CD8-positive, alpha-beta memory T cell (primary cell): ENCODE measurements at places on chromosomes 13 and 19.

DNA sequence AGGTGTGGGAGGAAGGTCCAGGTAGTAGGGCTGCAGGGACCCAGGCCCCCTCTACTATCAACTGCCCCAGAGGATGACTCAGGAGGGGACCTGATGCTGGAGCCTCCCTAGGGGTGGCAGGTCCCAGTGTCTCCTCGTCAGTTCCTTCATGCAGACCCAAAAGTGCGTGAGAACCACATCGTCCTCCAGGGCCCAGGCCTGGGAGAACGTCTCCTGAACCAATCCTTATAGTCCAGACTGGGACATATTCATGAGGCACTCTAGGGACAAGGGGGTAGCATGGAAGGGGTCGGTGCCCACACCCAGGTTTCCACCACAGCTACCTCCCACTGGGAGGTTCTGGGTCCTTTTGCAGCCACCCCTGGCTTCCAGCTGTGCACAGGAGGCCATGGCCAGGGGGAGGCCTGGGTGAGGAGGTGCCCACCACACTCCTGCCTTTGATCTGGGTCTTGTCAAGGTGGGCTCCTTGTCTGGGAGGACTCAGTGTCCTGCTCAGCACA lies 38.0 kb upstream of the TPM4 start:
- H3K36me3 ChIP-seq = no peaks in the 10 kb centered on the region
- no peak overlapping the region for H3K27ac ChIP-seq
- no peak overlapping the region for H3K4me3 ChIP-seq
- no peaks in the 10 kb centered on the region for H3K27me3 ChIP-seq

DNA sequence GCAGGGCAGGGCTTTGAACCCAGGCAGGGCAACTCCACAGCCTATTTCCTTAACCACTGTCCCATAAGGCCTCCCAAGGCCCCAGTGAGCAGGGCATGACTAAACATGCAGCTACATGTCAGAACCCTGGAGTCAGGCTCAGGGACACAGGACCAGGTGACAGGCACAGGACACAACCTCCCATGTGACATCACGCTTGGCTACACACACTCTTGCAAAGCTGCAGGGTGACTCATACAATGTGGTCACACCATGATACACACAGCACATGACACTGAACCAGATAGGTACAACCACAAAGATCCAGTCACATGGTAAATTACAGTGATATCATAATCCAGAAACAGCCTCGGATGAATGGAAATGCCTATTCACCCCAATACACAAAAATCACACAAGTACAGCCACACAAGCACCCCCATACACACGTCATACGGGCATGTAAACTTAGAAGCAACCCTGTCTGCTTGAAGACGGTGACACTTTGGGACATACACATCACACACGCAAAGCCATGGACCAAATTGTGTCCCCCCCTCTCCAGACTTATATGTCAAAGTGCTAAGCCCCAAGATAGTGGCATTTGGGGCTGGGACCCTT lies 14.5 kb downstream of the KLK4 start:
- H3K36me3 ChIP-seq = no peaks in the 10 kb centered on the region
- DNase-seq = no peak
- no peak overlapping the region for H3K27ac ChIP-seq
- H3K4me3 ChIP-seq = no peak overlapping the region

- no peak overlapping the region for H3K27ac ChIP-seq
- no peaks in the 10 kb centered on the region for H3K36me3 ChIP-seq
- H3K4me3 ChIP-seq = no peak overlapping the region
- DNase-seq = no peak
Measured at GRCh38 chr13:28725046-28725610, 6.4 kb upstream of the SLC46A3 start.

- H3K36me3 ChIP-seq = no peaks in the 10 kb centered on the region
- H3K27me3 ChIP-seq = no peaks in the 10 kb centered on the region
Measured at GRCh38 chr19:31316201-31316951, 32.9 kb downstream of the TSHZ3 start.

DNA sequence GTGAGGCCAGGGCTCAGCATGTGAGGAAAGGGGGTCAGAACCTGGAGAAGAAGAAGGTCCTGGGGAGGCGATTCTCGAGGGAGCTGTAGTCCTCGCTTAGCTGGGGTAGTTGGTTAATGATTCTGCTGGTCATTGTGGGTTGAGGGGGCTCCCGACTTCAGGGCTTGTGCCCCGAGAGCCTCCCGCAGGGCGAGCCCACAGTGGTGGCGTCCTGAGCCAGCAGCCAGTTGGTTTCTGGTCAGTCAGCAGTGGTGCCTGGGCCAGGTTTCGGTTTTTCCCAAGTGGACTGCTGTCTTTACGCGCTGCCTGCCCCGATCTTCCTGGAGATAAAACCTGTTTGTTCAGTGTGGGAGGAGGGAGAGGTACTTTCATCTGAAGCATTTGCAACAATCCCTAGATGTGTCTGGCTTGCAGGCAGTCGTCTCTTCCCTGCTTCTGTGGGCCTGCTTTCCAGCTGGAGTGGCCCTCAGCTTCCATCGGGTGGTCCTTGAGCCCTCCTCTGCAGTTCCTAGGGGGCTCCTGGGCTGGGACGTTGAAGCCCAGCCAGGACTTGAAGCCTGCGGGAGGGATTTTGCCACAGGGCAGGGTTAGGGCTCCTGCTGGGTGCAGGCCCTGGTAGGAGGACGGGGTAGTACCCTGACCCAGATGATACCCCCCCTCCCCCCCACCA lies 3.2 kb downstream of the PTBP1 start:
- peaks cover 61% of the 10 kb centered on the region for H3K4me1 ChIP-seq
- peak overlapping the region; percentile 54 for H3K27ac ChIP-seq
- peak overlapping the region; percentile 41 for H3K4me3 ChIP-seq
- no peaks in the 10 kb centered on the region for H3K27me3 ChIP-seq
- H3K36me3 ChIP-seq = peaks cover 36% of the 10 kb centered on the region

DNA sequence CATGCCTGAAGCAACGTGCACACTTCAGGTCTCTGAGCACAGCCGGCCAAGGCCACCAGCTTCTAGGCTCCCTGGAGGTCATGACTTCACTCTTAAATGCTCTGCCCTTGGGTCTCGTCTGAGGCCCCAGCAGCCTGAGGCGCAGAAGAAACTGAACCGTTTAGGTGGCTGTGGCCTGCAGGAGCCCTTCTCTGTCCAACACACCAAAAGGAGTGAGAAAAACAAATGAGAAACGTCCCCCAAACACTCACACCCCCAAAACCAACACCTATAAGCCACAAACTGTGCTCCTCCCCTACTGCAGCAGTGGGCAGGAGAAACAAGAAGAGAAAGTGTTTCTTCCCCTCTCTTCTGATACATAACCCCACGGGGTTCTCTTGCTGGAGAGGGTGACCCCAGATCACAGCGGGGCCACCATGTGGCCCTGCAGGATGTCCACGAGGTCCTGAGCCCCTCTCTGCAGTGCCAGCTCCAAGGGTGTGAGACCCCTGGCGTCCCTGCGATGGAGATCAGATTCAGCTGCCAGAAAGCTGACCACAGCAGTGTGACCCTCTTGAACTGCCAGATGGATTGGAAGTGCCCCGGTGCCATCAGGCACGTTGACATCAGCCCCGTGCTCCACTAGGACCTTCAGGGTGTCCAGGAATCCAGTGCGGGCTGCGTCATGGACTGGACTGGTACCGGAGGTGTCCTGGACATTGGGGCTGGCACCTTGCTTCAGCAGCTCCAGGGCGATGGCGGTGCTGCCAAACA lies 1.0 kb upstream of the KRI1 start:
- peaks cover 10% of the 10 kb centered on the region for H3K36me3 ChIP-seq
- H3K4me3 ChIP-seq = peak overlapping the region; percentile 96
- peak; percentile 85 for DNase-seq
- peaks cover 36% of the 10 kb centered on the region for H3K4me1 ChIP-seq

DNA sequence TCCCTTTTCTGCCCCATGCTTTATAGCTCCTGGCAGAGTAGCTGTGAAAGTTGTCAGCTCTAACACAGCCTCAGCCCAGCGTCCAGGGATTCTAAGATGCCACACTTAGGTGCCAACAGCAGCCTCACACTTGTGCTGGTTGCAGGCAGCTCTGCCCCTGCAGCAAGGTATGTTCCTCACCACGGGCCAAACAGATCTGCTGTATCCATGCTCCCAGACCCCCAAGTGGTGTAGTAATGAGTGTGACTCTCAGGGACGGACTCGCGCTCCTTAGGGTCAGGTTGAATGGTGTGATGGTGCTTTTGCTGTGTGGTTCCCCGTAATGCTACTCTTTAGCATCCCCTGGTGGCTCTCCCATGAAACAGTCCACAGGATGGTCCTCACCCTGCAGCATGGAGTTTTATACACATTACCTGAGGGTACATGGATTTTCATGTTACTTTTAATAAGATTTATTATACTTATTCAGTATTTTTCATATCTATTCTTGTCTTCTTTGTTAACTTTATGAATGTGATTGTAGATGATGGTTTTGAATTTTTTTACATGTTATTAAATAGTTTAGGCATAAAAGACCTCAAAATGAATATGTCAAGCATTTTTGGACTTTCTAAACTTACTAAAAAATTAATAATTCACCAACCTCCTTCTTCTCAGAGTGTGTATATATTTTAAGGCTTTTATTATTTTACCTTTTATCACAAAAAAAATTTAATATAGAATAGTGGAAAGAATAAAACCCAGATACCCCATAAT lies 232.5 kb downstream of the SLC7A1 start:
- H3K4me1 ChIP-seq = peaks cover 4% of the 10 kb centered on the region
- no peaks in the 10 kb centered on the region for H3K36me3 ChIP-seq
- no peak overlapping the region for H3K27ac ChIP-seq
- H3K4me3 ChIP-seq = no peak overlapping the region

- H3K27me3 ChIP-seq = no peaks in the 10 kb centered on the region
- peaks cover 17% of the 10 kb centered on the region for H3K4me1 ChIP-seq
- no peaks in the 10 kb centered on the region for H3K36me3 ChIP-seq
- H3K4me3 ChIP-seq = no peak overlapping the region
- no peak for DNase-seq
- no peak overlapping the region for H3K27ac ChIP-seq
Measured at GRCh38 chr19:40192758-40193586, 1.7 kb downstream of the MAP3K10 start.

DNA sequence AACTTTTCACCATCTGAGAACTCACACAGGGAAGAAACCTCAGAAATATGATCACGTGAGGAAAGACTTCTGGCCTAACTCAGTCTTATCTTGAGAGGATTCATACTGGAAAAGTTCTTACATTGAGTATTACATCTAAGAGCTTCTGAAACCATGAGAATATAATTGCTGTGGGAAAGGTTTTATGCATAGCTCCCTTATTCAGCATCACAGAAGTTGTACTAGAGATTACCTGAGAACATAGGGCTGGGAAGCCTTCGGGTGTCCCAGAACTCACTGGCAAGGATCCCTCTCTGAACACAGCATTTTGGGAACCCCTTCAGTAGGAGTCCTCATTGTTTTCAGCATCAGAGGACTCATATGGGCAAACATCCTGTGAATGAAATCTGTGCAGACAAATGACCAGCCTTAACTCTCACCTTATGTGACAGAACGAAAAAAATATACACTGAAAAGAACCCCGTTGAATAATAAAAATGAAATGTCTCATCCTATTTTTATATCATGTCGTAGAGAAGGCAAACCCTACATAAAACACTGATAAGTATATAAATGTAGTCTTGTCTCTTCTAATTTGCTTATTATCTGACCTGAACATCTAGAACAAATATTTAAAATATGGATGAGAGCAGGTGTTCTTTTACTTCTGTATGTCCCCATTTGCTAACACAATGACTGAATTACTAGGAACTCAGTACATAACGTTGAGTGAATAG lies 14.2 kb downstream of the ZNF274 start:
- no peak for DNase-seq
- no peaks in the 10 kb centered on the region for H3K4me1 ChIP-seq
- H3K27me3 ChIP-seq = no peaks in the 10 kb centered on the region
- H3K36me3 ChIP-seq = peaks cover 62% of the 10 kb centered on the region

GRCh38 chr19:16457954-16458331 lies 13.8 kb downstream of the EPS15L1 start:
- no peak overlapping the region for H3K4me3 ChIP-seq
- H3K4me1 ChIP-seq = peaks cover 20% of the 10 kb centered on the region
- no peaks in the 10 kb centered on the region for H3K36me3 ChIP-seq
- H3K27me3 ChIP-seq = no peaks in the 10 kb centered on the region
- H3K27ac ChIP-seq = no peak overlapping the region
- DNase-seq = no peak

GRCh38 chr19:51548213-51548651 lies 16.8 kb upstream of the SIGLEC6 start:
- no peaks in the 10 kb centered on the region for H3K36me3 ChIP-seq
- DNase-seq = no peak
- H3K27ac ChIP-seq = peak overlapping the region; percentile 96
- H3K4me1 ChIP-seq = peaks cover 5% of the 10 kb centered on the region

DNA sequence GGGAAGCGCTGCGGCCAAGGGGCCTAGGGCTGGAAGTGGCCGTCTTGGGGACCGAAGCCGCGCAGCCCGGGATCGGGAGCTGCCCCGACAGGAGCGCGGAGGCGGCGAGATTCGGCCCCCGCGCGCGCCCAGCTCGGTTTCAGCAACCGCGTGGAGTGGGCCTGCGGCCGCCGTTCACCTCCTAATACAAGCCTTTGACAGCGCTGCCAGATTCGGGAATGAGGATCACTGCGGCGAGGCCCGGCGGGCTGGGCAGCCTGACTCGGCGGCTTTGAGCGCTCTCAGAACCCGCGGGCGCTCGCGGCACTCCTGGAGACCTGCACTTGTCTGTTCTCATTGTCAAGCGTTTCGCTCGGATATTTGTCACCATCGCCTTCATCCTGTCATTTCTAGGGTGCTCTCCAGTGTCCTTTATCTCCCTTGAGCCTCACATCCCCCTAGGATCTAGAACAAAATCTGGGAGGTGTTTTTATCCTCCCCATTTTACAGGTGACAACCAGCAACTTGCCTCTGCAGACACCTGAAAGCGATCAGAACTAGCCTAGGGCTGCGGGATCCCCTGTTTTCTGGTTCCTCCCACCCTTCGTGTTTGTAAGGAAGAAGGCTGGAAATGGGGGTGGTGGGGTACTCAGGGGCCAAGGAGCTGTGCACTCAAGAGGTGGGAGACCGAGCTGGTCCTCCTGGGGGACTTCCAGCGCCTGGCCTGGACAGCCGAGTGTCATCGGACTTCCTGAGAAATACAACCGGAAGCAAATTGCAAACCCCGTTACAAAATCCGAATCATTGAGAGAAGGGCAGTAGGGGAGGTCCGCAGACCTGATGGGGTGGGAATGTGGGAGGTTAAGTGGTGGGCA lies 1.5 kb upstream of the CDX2 start:
- DNase-seq = no peak
- H3K36me3 ChIP-seq = no peaks in the 10 kb centered on the region
- no peak overlapping the region for H3K4me3 ChIP-seq
- H3K27ac ChIP-seq = no peak overlapping the region
- H3K27me3 ChIP-seq = peaks cover 36% of the 10 kb centered on the region

DNA sequence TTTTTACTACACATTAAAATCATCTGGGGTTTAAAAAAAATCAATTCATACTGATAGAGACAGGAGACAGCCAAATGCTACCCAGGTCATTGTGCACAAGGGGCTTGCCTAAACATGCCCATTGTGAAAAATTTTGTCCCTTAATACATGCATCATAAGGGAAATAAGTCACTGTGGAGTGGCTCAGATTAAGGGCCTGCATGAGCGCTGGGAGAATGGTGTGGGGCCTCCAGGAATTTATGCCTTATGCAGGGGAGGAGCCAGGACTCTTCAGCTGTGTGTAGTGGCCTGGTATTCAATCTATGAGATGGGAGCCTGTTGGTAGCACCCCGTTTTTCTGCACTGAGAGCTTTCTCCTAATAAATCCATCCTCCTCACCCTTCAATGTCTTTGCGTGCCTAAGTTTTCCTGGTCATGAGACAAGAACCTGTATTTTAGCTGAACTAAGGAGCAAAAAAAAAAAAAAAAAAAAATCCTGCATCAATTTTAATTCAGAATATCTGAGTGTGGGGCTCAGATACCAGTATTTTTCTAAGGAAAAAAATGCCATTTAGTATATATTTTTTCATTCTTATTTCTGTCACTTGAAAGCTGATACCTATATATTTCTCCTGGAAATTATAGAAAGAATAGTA lies 997.6 kb upstream of the ATXN8OS start:
- H3K27me3 ChIP-seq = no peaks in the 10 kb centered on the region
- no peak overlapping the region for H3K4me3 ChIP-seq
- no peak overlapping the region for H3K27ac ChIP-seq
- H3K4me1 ChIP-seq = no peaks in the 10 kb centered on the region
- DNase-seq = no peak
- no peaks in the 10 kb centered on the region for H3K36me3 ChIP-seq
